ENCODE measurements at places on chromosomes 11 and 22.

- no peak for DNase-seq
These were observed 24.9 kb downstream of the MRTFA start for GRCh38 chr22:40611606-40612005.

- no peak for DNase-seq
These were observed 46.1 kb downstream of the ENTHD1 start for GRCh38 chr22:39847477-39847876.

DNA sequence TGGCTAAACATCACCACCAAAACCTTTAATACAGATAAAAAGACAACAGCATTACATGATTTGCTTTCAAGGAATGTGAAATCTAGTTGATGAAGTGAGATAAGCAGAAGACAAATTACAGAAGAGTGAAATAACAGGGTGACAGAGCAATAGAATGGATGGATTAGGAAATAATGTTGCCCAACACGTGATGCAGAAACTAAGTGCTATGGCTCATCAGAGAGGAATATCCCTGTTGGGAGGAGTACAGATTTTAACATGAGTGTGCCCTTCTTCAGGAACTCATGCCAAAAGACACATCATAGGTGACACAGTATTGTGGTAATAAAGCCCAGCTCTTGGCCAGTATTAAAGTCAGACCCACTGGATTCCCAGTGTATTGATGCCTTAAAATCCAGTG, 176.6 kb upstream of the RAG2 start:
- DNase-seq: no peak

DNA sequence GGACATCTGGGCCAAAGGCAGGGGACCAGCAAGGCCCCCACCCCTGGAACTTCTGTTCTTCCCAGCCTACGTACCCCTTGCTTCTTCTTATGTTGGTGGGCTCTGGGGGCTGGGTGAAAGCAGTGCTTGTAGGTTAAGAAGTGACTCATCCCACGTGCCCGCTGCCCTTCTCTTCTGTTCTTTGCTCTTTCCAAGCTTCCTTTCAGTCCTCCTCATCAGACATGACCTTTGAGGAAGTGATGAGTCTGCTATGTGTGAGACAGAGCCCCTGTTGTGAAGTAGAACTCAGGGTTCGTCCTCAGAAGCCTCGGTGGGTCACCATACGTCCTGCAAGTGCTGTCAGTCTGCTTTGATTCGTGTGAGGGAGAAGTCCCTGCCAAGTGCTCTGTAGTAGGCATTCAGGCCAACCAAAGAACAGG, 12.7 kb downstream of the MED15 start:
- no peak for DNase-seq

DNA sequence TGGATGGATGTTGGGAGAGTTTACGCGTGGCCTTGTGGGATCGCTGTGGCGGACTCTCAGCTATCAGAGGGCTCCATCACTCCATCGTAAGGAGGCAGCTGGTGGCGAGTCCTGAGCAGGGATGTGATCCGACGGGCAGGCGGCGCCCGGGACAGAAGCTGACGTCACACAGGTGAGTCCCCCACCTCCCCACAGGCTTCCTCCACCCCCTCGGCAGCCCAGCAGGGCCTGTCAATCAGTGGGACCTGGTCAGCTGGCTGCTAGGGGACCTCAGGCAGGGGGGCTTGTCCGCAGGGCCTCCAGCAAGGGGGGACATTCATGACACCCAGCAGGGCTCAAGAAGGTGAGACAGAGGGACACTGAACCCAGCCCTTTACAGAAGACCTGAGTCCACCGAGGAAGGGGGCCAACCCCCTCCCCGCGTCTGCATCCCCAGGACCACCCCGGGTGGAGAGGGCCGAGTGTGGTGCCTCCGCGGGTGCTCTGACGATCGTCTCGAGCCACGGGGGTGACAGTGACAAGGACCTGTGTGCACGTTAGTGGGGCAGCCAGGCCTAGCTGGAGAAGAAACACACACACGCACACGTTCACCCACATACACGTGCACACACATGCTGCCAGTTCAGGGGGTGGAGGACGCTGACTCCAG, 7.1 kb downstream of the HRAS start:
- DNase-seq: no peak

GRCh38 chr11:100557830-100558611, 129.1 kb upstream of the ARHGAP42 start:
- DNase-seq: no peak

- no peak for DNase-seq
These were observed 20.4 kb upstream of the L3MBTL2 start for GRCh38 chr22:41184679-41185078.

GRCh38 chr11:37560346-37560745, 962.3 kb upstream of the RAG2 start:
- DNase-seq: no peak

GRCh38 chr22:22248878-22249277, 4.3 kb downstream of the VPREB1 start:
- DNase-seq: no peak
